Muscle of leg (tissue), 16 donors: ENCODE measurements at places on chromosomes 1 and 21.
A peak's percentile ranks its signal among the peaks of the same experiment; 100 is the strongest.

GRCh38 chr21:45875416-45875760 is 106.2 kb upstream of the COL6A1 start:
- peak overlapping the region; percentile 29 for H3K27ac ChIP-seq
- no peak for DNase-seq
- H3K36me3 ChIP-seq: no peaks in the 10 kb centered on the region
- no peak overlapping the region for H3K4me3 ChIP-seq
- H3K27me3 ChIP-seq: peaks cover 5% of the 10 kb centered on the region

- no peak overlapping the region for H3K27ac ChIP-seq
- DNase-seq: peak; percentile 44
- H3K36me3 ChIP-seq: peaks cover 27% of the 10 kb centered on the region
- H3K27me3 ChIP-seq: no peaks in the 10 kb centered on the region
Observed at GRCh38 chr1:32768110-32768850, 48.9 kb downstream of the YARS1 start.

DNA sequence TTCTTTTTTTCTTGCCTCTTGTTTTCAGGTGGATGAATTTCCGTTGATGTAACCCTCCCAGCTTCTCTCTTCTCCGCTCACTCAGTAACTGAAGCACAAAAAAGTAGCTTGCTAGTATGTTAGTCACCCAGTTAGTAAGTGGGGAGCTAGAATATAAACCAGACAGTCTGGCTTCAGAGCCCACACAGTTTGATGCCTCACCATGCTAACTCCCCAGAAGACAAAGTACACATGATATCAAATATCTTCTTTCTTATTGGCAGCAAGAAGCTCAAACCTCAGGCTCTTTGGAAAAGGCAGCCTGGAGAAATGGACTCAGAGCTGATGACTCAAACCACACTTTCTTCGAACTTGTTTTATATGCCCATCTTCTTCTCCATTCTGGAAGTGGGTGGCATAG is 187.5 kb upstream of the PLXNA2 start:
- H3K4me1 ChIP-seq: no peaks in the 10 kb centered on the region
- no peaks in the 10 kb centered on the region for H3K36me3 ChIP-seq
- H3K27me3 ChIP-seq: no peaks in the 10 kb centered on the region
- DNase-seq: no peak

GRCh38 chr1:156795787-156796186 is 20.9 kb downstream of the SH2D2A start:
- no peak overlapping the region for H3K4me3 ChIP-seq
- no peaks in the 10 kb centered on the region for H3K27me3 ChIP-seq
- H3K4me1 ChIP-seq: peaks cover 5% of the 10 kb centered on the region
- DNase-seq: no peak
- H3K27ac ChIP-seq: no peak overlapping the region
- H3K36me3 ChIP-seq: peaks cover 80% of the 10 kb centered on the region

DNA sequence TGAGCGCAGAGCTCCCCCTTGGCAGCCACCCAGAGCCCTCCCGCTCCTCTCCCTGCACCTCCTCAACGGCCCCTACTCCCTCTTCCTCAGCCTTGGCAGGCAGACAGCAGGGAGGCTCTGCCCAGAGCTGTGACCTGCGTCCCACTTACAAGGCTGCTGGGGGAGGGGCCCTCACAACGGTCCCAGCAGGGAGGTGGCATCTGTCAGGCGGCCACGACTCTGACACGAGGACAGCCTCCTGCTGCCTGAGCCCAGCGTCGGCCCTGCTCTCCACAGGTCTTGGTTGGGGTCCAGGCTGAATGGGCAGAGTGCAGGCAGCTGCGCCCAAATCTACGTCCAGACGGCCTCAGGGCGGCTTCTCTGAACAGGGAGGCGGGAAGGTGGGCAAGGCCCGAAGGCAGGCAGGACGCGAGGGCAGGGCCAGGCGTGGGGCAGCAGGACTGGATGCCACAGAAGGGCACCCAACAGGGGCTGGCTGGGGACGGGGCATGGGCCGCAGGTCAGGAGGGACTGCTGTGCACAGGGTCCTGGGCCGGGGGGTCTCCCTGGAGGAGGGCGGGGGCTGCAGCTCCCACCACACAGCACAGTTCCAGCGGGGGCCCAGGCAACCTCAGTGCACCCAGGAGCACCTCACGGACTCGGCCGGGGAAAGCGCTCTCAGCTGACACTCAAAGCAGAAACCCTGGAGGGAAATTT is 7.5 kb downstream of the SLC19A1 start:
- no peaks in the 10 kb centered on the region for H3K27me3 ChIP-seq
- H3K27ac ChIP-seq: no peak overlapping the region
- peaks cover 27% of the 10 kb centered on the region for H3K4me1 ChIP-seq
- H3K36me3 ChIP-seq: peaks cover 17% of the 10 kb centered on the region
- H3K4me3 ChIP-seq: no peak overlapping the region
